ENCODE measurements at places on chromosomes 6 and 20. TPM values are rescaled to one million over a fixed set of nuclear protein-coding genes. Genes with fewer than 3 reads are reported as not detected.

- DNase-seq, result no peak
These were observed 662.6 kb downstream of the RFPL4B start for GRCh38 chr6:113009682-113010081.

DNA sequence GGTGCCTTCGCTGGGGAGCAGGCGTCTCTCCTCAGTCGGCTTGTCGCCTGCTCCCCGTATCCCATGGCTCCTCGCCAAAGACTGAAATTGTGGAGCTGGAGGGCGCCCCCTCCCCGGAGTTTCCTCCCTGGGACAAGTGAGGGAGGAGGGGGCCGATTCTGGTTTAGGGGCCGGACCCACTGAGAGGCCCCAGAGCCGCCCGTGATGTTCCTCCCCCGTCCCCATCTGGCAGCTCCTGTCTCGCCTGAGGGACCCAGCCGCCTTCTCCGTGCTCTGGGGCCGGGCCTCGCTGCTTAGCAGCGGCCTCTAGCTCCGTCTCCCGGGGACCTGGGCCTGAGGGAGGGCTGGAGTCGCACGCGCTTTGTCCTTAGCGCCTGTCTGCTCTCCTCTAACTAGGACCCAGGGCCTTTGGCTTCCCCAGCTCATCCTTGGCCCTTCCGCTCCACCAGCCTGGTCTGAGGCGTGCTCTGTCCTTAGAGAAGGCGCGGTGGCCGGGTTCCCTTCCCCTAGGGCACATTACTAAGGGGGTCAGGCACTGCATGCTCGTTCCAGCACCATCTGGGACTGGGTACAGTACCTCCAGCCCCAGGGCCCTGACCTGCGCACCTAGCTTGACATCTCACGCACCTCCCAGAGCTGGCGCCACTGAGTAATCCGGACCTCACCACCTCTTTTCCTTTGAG is 29.7 kb downstream of the SLC12A5 start:
- DNase-seq, result no peak

GRCh38 chr20:46050885-46051284 is 21.9 kb downstream of the SLC12A5 start:
- DNase-seq, result no peak

- DNase-seq, result no peak
These were observed 6.3 kb downstream of the EBF4 start for GRCh38 chr20:2698912-2699311.

DNA sequence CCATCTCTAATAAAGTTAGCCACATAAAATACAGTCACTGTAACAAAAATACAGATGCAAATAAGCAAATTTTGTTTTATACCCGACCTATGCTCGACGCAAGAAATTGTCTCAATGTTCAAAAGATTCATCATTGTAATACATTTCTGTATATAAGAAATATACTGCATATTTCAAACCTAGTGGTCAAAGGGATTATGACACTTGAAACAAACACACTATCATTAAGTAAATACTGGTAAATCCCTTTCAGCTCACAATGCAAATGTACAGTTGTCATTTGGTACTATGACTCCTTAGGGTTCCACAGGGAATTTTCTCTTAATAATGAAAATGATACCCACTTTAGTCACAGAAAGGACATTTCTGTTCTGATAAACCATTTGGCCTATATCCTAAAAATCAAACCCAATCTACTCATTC is 2.2 kb downstream of the HIVEP2 start:
- DNase-seq, result no peak

GRCh38 chr20:1296922-1297321 is 30.8 kb downstream of the SNPH start:
- DNase-seq, result no peak

Gene ADAM33
- total RNA-seq, result 61.1 TPM

- DNase-seq, result no peak
These were observed 174.2 kb upstream of the HDAC2 start for GRCh38 chr6:114144887-114145851.

Gene ENPP1
- 16.0 TPM for total RNA-seq

GRCh38 chr6:101069191-101069795 is 188.2 kb upstream of the ASCC3 start:
- no peak for DNase-seq

Gene GSTA2
- 85.9 TPM for total RNA-seq

Gene VIP
- total RNA-seq, result 1.1 TPM

DNA sequence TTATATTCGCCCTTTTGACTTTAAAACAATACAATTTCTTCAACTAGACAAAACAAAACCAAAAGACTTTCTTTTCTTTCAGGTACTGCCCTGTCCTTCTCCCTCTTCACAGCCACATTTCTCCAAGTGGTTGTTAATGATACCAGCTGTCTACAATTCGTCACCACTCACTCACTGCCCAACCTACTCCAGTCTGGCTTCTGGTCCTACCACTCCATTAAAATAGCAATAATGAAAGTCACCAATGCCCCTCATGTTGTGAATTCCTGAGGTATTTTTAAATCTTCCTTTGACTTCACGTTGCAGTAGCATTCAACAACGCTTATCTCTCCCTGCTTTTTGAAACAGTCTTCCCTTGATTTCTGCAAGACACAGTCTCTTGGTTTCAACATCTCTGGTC is 11.6 kb upstream of the MAN1A1 start:
- no peak for DNase-seq

- no peak for DNase-seq
These were observed 26.2 kb downstream of the UTRN start for GRCh38 chr6:144311361-144311760.

- no peak for DNase-seq
These were observed 199.2 kb downstream of the ZFAND3 start for GRCh38 chr6:38018755-38019165.

GRCh38 chr6:21064756-21065340 is 528.7 kb upstream of the SOX4 start:
- no peak for DNase-seq

GRCh38 chr6:31308050-31308844 is 36.4 kb upstream of the HLA-C start:
- DNase-seq, result peak; percentile 81

Gene NMBR
- 1.6 TPM for total RNA-seq

Gene SLC29A1
- total RNA-seq, result 70.0 TPM

Gene ZNF343
- 9.9 TPM for total RNA-seq

GRCh38 chr6:129475477-129476247 is 234.3 kb downstream of the ARHGAP18 start:
- no peak for DNase-seq

- DNase-seq, result no peak
These were observed 138.8 kb upstream of the HMGN3 start for GRCh38 chr6:79373246-79373645.

- peak; percentile 63 for DNase-seq
These were observed 54.1 kb downstream of the FGD2 start for GRCh38 chr6:37059344-37060194.

GRCh38 chr20:51210084-51210483 is 187.2 kb upstream of the KCNG1 start:
- DNase-seq, result no peak

- no peak for DNase-seq
These were observed 42.1 kb downstream of the TRERF1 start for GRCh38 chr6:42409581-42409980.

DNA sequence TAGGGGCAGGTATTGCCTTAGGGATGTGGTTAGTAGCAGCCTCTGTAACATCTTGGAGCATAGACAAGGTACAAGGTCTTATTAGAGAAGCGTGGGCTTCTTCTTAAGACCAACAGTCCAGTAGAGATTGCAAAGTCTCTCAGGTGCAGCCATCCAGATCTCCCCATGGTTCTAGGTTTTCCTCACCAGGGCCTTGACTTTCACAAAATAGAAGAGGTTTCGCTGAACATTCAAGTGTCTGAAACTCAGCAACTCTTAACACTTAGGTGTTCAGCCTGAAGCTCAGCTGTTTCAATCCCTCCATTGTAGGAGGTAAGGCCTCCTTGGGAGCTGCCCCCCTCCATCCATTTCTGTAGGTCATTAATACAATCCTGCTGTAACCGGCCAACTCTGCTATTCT is 44.4 kb downstream of the GOPC start:
- DNase-seq, result no peak

DNA sequence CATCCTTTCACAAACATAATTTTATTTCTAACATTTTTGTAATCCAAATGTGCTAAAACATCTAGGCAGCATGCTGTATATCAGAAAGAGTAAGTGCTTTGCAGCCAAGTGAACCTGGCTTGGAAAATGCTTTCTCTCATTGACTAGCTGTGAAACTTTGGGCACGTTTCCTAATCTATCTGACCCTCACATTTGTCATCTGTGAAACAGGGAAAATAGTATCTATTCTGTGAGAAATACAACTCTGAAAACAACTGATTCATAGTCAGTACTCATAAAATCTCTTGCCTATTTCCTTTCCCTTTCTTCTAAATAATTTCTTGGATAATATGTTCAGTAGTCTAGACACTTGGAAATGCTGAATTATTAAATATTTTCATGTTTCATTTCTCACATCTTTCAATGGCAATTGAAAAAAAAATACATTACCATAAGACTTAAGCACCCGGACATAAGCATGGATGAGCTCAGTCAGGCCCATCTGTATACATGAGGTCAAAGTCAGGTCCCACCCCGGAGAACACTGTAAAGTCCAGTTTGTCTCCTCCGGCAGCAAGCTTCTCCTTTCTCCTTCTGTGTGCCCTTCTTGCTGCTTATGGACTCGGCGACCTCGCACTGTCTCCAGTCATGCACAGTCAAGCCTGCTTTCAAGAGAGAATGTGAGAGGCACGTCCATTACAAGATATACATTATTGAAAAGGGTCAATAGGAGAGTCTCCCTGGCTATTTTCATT is 455.0 kb upstream of the SOX4 start:
- DNase-seq, result no peak

DNA sequence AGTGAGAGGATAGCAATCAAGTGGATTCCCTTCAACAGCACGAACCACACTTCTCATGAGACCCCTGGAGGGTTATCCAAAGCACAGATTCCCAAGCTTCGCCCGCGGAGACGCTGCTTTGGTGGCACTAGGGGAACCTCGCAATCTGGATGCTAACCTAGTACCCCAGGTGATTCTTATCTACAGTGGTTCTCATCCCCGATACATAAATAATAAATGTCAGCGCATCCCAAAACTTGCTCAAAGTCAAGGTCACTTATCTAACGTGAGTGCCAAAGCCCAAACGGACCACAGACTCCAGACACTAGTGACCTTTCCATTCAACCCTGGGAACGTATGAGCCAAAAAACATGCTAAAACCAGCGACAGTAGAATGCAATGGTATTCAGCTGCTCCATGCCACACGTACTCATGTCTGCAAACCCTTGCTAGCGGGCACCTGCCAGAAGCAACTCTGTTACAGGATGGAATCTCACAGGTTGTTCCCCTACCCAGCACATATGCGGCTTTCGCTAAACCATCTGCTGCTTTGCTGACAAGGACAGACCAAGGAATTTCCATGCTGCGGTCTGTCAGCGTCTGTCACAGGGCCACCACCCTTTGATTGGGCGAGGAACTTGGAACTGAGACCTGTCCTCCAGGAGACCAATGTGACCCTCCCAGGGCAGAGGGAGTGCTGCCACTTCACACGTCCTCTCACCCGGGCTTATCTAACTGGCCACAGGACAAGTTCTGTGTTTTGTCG is 16.8 kb downstream of the MYLK4 start:
- no peak for DNase-seq

GRCh38 chr20:21323640-21324039 is 20.5 kb downstream of the XRN2 start:
- DNase-seq, result no peak

DNA sequence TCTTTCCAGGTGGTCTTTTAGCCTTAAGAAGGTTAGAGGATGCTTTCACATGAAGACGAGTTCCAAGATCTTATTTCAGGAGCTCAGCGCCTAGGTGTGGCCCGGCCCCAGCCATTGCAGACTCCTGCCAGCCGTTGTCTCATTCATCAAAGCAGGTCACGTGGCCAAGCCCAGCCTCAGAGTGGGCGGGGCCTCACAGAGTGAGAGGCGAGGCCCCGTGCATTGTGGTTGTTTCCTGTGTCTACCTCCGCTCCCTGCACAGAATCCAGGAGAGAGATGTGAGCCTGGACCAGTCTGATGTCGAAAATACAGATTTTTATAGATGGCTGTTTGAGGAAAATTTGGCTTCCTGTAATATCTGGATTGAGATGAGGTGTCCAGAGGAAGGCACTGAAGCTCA is 49.2 kb upstream of the CST5 start:
- DNase-seq, result peak; percentile 72

Gene DEFB115
- not detected for total RNA-seq
